ENCODE measurements at places on chromosomes 12 and 14.

DNA sequence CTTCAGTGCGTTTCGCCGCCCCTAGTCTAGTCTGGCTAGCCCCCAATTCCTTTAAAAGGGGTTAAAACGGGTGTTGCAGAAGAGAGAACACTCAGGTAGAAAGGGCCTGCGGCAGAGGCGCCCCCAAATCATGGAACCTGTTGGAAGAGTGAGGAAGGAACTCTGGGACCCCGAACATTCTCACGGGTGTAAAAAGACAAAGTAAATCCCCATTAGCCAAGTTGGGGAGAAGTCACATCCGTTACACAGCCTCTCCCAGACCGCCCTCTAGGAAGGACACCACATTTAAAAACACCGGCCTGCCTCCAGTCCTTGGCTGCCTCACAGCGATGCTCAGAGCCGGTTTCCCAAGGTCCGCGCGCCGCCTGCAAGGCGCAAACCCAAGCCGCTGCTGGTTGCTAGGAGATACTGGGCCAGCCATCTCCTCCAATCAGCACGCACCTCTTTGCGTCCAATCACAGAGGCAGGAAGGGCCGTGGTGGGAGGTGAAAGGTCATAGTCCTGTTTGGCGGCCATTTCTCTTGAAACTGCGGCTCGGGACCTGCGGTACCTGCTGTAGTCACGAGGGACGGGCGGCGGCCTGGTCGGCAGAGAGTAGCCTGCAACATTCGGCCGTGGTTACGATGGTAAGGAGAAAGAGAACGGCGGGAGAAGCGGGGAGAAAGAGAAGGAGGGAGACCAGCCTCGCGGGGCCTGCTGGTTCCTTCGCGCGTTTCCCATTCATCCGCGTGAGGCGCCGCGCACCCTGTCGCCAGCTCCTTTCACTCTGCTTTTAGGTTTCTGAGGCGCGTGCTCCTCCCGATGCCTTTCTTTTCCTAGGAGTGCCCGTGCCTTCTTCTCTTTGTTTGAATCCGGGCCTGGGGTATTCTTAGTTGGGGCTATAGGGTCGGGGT is at the start of gene SNRPF:
Gene SNRPF (plus strand): TSS at position 502 of the 893 bp plus-strand sequence. CDS start 122 bp downstream, at position 624.
- DNase-seq, result peak; percentile 100

GRCh38 chr12:13104409-13104808 is 942 bp upstream of the GSG1 start:
- DNase-seq, result no peak

GRCh38 chr14:100706200-100706599 is 20.5 kb upstream of the DLK1 start:
- DNase-seq, result no peak

GRCh38 chr12:130839770-130840404 is 837 bp upstream of the STX2 start:
- DNase-seq, result no peak

DNA sequence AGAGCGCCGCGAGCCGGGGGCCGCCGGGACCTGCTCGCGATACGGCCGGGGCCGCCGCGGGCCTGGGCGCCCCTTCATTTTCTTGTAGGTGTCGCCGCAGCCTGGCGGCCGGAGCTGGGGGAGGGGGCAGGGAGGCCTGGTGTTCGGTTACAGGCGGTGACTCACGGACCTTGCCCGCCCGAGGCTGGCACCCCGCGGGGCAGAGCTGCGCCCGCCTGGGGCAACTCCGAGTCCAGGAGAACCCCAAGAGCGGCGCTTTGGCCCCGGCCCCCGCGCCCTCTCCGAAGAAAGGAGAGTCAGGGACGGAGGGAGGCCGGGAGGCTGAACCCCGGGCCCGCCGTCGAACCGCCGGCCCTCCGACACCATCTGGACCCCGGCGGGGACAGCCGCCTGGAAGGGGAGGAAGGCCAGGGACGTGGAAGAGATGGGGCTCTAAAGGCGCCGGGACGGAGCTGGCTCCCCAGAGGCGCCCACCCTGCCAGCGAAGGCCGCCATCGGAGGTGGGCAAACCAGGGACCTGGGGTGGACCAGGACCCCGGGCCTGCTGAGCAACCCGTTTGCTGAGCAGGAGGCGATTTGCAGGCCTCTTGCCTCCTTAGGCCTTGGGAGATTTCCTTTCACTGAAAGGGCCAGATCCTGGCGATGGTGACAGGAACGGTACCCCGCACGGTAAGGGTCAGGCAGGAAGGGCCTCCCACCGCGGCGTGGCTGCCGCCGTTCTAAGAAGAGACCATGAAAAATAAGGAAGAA is 843 bp upstream of the NUAK1 start:
- DNase-seq, result peak; percentile 89

GRCh38 chr14:95117937-95118721 is 39.2 kb downstream of the DICER1 start:
- DNase-seq, result no peak

- DNase-seq, result no peak
These were observed 1.3 kb downstream of the TAMALIN start for GRCh38 chr12:52007982-52008510.

DNA sequence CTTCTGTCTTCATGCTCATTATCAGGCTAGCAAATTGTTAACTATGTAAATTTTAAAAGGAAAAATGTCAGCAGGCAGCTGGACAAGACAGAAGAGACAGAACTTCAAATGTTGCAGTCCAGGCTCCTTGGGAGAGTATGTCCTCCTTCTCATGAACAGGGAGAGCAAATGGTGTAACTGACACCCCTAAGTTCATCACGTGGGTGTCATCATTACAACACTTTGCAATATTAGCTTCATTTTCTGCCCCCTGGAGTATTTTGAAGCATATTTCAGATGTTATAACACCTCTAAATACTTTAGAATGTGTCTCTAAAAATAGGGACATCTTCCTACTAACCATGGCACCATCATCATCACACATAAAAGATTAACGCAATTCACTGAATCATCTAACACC is 62.1 kb downstream of the ZNF664 start:
- DNase-seq, result no peak

All from A549 (cell line).